ENCODE measurements at places on chromosomes 3 and 15.
A peak's percentile ranks its signal among the peaks of the same experiment; 100 is the strongest.

- DNase-seq: no peak
Observed at GRCh38 chr3:182855076-182855475, 61.8 kb downstream of the ATP11B start.

DNA sequence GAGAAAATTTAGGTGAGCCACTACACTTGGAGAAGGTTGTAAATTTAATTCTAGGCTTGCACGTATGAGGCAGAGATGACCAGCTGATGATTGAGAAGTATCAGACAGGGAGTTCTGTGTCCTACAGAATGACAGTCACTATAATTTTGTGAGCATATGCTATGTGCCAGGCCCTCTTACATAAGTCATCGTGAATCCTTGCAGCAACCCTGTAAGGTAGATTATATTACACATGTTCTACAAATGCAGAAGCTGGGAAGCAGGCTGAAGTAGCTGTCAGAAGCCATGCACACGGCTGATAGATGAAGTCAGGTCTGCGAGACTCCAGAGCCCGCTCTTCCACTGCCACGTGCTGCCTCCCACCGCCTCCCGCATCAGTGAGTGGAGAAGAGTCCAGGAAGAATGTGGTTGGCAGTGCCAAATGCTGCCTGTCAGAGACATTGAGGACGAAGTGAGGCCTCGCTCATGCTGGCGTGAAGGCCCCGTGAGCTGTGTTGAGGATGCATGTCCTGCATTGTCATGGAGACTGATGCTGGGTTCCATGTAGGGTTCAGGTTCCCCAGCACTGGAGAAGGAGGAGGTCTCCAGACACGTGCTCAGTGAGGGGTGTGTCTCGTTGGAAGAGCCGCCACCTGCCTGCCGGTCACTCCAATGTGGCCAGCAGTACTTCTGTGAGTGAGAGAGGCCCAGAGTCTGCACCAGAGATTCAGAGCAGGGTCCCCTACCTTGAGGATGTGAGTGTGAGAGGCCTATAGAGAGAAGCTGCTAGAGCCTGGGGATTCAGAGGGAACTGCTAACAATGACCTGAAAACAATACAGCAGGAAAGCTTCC is 123.3 kb upstream of the PLXNA1 start:
- no peak for DNase-seq

DNA sequence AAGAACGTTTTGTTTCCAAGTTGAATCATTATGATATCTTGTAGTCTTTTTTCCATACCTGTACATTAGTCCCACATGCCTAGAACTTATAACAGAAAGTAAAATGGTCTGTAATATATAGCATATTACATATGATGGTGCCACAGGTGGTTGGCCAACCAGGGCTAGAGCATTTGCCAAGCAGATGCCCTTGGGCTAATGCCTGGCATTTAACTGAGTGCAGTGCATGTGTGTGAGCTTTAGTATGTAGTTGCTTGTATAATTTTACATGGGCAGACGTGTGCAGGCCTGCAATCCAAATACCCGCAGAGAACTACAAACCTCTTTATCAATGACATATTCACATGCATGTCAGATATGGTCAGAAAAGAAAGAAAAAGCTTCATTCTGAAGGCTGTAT is 27.5 kb downstream of the THSD4 start:
- no peak for DNase-seq

- DNase-seq: no peak
Observed at GRCh38 chr3:14300721-14301399, 101.5 kb upstream of the SLC6A6 start.

GRCh38 chr3:197303452-197303851 is 5.0 kb upstream of the DLG1 start:
- DNase-seq: no peak

DNA sequence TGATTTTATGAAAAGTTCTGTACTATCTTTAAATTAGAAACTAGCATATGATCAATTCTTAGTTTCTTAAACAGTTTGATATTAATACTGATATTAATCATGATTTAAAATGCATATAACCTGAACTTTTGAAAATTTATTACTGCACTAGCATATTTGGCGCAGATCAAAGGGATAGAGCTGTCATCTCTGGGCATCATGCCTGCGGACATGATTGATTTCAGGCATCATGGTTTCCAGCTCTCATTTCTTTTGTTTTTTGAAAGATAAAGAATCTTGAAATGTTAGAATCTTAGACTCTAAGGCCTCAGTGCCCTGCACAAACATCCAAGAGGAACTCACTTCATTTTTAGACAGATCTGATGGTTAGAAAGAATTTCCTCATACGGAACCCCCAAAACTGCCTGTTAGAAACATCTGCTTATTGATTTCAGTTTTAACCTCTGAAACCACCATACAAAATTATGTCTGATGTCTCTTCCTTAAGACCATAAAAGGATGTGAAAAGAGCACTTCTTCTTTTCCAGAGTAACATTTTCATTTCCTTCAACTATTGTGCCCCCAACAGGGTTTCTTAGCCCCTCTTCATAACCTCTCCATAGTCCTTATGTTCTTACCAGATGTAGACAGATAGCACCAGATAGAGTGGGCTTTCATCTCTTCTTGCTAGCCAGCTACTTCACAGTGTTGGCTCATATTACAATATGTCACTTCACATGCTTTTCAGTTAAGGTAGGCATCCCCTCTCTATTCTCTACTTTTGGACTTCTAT is 110.8 kb downstream of the BBX start:
- DNase-seq: no peak

DNA sequence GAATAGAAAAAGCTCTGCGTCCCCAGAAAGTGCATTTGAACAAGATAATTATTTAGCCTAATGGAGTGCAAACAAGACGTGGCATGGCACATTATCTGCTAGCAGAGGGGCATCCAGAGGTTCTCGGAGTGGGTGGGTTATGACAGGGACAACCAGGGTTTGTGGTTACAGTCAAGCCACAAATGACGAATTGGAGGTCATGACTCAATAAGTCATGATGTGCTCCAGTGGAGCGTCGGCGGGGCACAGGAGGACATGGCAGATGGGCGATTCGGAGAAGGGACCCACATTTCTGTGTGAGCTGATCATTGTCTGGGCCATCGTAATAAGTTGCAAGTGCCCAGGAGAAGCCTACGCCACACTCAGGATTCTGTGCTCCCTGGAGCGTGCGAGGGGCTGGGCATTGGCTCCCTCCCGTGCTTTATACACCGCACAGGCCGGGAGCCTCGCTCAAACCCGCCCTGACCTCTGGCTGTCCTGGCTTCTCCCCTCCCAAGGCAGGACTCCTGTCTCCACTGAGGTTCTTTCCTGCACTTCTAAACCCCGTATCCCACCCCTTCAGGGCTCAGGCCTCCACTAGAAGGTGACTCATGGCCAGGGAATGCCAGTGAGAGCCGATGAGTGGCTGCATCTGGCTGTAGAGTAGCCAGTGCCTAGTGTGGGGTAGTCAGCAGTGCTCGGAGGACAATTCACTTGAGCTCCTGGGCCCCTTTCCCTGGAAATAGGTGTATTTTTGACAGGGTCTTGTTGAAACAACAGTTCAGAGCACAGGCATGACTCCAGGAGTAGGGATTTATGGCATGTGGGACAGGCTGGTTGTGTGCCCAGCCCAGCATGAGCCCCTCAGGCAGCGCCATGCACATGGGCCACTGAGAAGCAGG is 67.4 kb downstream of the GRIP2 start:
- no peak for DNase-seq

GRCh38 chr3:186209810-186210752 is 101.2 kb upstream of the ETV5 start:
- DNase-seq: peak; percentile 85

- peak; percentile 33 for DNase-seq
Observed at GRCh38 chr3:69767571-69767970, 28.3 kb downstream of the MITF start.

DNA sequence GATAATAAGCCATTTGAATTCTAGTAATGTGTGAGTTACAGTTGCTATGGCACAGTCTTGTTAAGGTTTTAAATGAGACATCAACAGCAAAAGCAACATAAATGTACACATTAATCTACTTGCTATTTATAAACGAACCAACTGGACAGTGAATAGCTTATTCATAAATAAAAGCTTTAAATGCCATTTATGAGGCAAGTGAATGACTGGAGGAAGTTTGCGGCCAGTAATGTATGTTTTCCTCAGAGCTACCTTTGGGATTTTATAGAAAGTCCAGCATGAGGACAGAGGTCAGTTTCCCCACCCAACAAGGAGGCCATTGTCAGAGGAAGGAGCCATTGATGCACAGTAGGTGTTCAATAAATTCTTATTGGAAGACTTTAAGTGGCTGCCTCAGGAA is 48.0 kb upstream of the PXYLP1 start:
- DNase-seq: no peak

- DNase-seq: no peak
Observed at GRCh38 chr15:27328186-27328585, 357.2 kb downstream of the GABRG3 start.

DNA sequence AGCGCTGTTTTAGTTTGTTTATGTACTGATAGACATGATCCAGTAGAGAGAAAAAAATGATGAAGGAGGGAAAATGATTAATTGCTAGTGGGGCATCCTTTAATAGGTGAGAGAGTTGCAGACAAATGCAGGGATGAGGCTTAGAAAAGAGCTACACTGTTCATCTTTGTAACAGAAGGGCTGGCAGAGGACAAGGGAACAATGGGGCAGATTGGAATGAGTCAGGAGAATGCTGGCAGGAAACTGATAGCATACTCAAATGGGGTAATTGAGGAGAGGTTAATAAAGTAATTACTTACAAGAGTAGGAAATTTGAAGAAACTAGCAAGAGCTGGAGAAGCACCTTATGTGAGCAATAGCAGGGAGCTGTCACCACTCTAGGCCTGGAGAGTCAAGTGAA is 170.9 kb downstream of the OXSM start:
- DNase-seq: no peak

GRCh38 chr15:69757186-69757585 is 304.6 kb downstream of the RPLP1 start:
- no peak for DNase-seq

DNA sequence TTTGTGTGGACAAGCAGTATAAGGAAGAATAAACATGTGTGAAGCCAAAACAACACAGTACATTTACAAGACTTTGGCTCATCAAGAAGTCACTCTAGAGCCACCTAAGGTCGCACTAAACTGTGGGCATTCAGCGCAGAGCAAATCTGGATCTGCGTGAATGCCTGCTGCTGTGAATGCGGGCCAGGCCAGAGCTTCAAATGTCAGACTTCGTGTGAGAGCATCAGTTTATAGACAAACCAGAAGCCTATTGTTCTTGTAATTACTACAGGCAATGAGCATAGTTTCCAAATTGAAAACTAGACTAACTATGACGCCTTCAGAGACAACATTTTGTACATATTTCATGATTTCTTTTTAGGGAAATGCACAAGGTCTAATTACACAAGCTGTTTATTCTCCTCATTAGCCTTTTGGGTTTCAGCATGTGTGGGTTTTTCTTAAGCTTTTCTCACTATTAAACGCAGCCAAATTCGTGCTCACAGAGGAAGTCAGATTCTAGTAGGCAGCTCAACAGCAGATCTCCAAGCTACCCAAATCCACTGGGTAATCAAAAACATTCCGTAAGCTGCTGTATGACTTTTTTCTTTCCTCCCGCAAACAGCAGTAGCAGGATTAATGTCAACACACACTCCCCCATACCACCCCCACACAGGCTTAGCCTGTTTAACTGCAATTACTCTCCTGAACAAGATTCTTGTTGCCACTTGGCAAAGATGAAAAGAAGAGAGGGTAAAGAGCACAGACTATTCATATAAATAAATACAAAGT is 84.5 kb upstream of the SETMAR start:
- peak; percentile 66 for DNase-seq

- DNase-seq: no peak
Observed at GRCh38 chr3:196220991-196221390, 4.7 kb downstream of the SLC51A start.

DNA sequence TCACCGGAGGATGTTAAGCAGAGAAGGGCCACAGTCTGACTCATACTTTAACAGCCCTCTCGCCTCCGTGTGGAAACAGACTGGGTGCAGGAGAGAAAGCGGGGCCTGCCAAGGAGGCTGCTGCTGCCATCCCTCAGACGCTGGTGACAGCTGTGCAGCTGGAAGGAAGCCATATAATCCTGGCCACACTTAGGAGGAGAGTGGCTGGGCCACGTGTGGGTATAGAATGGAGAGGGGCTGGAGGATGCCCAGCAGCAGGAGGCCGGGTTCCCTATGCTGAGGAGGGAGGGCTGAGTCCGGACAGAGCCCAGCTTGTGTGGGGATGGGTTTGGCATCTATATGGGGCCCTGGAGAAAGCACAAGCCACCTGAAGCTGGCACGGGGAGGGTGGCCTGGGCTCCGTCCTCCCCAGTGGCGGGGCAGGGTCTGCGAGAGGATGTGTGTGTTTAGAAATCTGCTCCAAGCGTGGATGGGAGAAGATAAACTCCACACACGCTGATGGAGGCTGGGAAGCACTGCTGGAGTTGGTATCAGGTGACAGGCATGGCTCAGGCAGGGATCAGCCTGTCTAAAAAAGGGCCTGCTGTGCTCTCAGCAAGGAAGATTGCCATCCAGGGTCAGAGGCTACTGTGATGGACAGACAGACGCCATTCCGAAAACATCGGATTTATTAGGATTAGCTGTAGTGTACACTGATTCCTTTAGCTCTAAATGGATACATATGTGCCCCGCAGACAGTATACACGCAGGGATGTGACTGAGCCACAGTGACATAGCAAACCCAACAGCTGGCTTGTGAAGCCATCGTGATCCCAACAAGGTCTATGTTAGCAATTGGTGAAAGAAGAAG is 15.9 kb downstream of the ABTB1 start:
- no peak for DNase-seq

DNA sequence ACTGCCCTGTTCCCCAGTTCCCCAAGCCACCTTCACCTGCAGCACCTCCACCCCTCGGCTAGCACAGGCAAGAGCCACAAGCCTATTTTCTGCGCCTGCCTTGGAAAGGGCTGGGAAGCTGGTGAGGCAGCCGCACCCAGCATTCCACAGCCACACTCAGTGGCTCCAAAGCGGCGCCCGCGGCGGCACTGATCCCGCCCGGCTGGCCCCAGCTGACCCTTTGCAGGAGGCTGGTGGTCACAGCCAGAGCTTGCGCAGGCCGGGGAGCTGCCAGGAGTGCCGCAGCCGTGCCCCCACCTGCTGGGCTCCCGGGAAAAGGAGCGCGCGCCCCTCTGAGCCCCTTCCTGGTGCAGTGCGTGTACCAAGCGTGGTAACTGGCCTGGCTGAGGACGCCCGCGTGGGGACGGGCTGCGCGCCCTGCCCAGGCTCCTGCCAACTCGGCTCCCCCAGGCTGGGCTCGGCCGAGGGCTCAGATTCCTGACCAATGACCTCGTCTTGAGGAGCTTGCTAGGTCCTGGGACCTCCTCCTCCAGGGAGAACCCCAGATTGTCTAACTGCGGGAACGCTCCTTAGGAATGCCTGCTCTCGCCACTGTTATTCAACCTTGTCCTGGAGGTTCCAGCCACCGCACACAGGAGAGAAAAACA is 13.3 kb downstream of the GRAMD2A start:
- peak; percentile 78 for DNase-seq

GRCh38 chr3:64184621-64185020 is 40.6 kb downstream of the PRICKLE2 start:
- no peak for DNase-seq

DNA sequence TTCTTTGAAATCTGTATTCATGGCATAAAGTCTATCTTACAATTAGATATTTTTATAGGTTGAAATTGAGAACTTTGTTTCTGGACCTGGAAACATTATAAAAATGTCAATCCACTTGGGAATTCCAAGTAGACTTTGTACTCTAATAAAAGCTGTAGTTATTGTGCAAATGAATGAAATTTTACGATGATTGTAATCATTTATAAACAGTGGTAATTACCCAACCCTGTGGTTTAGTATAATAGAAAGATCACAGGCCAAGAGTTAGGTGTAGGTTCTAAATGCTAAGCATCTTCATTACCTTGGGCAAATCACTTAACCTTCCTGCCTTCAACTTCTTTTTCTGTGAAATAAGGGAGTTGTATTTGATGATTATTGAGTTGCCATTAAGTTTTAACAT is 13.2 kb upstream of the SLC7A14 start:
- DNase-seq: no peak
